ENCODE measurements at places on chromosomes 1 and 21.
A peak's percentile ranks its signal among the peaks of the same experiment; 100 is the strongest.

DNA sequence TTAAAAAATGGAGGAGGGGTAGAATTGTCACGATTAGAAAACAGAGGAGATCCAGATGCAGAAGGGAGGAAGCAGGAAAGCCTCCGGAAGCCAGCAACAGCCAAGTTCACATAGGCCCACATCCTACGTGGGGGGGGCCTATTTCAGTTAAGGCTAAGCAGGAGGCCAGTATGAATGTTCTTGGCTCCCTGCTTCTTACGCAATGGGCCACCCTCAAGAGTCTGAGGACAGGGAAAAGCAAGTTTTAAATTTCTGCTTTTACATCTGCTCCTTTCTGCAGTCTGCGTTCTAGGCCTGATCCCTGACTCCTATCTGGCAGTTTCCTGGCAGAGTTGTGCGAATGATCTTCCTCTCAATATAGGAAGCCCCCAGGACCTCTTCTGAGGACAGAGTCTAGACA lies 30.6 kb downstream of the RABIF start:
- DNase-seq, result no peak

- peak; percentile 88 for DNase-seq
These were observed 442.6 kb downstream of the DSCAM start for GRCh38 chr21:40404396-40404800.

DNA sequence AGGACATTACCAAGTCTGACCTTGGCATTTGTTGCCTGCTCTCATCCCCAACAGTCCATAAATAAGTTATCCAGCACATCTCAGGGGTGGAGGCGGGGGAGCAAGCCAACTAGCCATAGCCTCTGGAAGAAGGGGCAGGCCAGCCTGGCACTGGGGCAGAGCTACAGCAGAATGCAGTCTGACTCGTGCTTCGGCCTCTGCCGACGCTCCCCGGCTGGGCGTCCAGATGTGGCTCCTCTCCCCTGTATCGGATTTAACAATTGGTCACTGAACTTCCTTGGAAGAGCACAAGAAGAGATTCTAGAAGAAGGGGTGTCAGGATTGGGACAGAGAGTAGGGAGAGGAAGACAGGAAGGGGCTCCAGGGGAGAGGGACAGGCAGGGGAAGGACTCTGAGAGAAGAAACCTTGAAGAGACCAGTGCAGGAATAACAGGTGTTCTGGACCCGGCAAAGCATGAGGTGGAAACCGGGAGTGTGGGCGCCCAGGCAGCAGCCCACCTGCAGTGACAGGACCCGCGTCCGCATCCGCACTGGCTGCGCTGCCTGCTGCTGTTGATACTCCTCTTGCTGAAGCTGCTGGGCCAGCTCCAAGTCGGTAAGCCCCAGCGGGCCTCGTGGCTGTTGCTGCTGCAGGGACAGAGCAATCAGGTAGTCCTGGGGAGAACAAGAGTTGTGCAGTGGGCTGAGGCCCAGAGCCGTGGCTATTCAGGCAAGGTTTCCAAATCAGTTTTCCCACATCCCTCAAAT lies 9.4 kb downstream of the MINDY1 start:
- no peak for DNase-seq

- no peak for DNase-seq
These were observed 12.6 kb upstream of the SERINC2 start for GRCh38 chr1:31400393-31400792.

- no peak for DNase-seq
These were observed 394.4 kb downstream of the PTPRU start for GRCh38 chr1:29630756-29631155.

DNA sequence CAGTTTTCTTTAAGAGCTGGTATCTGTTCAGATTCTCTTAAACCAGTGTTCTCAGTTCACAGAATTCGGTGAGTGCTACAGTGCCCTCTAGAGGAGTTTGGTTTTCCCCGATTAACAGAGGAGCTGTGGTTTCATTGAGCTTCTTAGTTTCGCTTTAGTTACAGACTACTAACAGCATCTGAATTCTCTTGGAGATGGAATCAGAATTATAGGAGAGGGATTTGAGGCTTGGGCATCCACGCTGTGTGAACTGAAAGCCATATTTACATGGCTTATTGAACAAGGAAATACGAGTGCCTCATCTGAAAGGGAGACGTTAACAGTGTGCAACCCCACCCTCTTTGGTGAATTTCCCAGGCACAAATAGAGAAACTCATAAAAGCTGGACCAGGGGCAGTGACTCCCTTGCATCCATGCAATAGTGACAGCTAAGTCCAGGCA lies 202.0 kb downstream of the USH2A start:
- DNase-seq, result peak; percentile 90

- no peak for DNase-seq
These were observed 22.1 kb upstream of the IFNAR2 start for GRCh38 chr21:33207449-33208149.

GRCh38 chr1:193705554-193705981 lies 519.2 kb upstream of the B3GALT2 start:
- no peak for DNase-seq

Data from NCI-H1417 (cell line).